HT1080 (cell line): ENCODE measurements at places on chromosomes 12 and 14. TPM values are rescaled to one million over a fixed set of nuclear protein-coding genes. Genes with fewer than 3 reads are reported as not detected.

GRCh38 chr14:52683985-52684520 is 11.3 kb downstream of the ERO1A start:
- no peak for DNase-seq

DNA sequence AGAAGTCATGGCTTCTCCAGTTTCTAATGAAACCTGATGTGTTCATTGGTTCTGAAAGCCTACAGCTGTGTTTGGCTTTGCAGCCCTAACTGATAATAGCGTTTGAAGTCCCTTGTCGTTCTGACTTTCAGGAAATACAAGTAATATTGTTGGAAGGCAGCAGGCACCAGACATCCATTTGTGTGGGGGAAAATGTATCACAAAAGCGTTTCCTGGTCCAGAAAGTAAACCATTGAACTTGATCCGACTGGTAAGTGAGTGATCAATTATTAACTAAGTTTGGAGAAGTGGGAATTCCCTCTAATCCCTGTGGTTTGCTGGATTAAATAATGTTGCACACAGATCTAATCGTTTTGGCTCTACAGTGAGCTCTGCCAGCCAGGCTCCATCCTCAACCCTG is 77.3 kb upstream of the LTA4H start:
- DNase-seq, result no peak

GRCh38 chr12:77998236-77998786 is 167.6 kb downstream of the NAV3 start:
- DNase-seq, result no peak

GRCh38 chr12:119565404-119565803 is 28.2 kb upstream of the TMEM233 start:
- DNase-seq, result no peak

- peak; percentile 27 for DNase-seq
Measured at GRCh38 chr14:77562681-77563080, 53.8 kb downstream of the SPTLC2 start.

DNA sequence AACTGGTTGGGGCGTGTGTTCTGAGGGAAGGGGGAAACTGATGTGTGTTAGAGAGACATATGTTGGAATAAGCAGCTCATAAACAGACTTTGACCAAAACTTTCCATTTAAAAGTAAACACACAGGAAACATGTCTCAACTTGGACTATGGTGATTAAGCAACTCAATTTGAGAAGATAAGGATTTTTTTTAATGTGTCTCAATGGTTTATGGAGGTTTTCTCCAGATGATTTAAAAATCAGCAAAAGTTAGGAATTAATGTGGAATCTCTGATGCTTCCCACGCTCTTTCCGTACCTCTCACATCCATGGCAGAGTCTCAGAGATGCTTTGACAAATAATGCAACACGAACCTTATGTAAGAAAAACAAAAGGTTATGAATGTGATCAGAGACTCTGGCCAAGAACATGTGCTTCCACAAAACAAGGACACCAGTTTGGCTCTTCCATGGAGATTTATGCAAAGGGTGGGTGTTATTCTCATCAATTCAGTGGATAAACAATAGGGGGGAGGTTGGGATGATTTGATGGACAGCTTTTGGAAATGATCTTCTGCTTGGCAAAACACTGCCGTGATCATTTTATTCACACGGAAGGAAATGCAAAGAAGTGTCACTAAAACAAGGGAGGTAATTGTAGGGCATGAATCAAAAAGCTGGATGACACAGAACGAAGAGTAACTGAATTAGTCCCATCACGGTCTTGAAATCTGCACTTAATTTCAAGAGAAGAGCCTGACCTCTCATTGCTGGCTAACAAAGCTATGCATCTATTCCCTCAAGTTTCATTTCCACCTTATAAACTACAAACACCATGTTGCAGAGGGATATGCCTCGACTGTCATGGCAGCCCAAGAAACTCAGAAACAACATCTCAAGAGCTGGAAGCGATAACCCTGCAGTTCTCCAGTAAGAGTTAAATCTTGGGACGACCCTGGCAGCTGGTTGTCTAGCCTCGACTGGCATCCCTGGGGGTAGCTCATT is 76.5 kb downstream of the FOXN3 start:
- DNase-seq, result no peak

DNA sequence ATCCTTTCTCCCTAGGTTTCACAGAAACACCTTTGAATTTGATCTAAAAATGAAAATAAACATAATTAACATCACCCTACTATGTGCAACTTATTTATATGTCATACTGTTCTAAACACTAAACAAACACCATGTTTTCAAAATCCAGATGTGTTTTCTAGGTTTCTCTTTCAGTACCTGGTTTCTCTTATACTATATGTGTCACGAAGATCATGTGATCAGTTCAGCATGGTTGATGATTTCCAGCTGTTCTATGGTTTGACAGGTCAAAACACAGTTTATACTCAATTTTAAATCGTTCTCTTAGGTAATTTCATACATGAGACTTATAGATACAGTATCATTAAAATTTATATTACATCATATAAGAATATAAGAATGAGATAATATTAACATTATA is 373.1 kb downstream of the SOX5 start:
- no peak for DNase-seq

- DNase-seq, result no peak
Measured at GRCh38 chr14:75909630-75910029, 72.2 kb downstream of the TGFB3 start.

DNA sequence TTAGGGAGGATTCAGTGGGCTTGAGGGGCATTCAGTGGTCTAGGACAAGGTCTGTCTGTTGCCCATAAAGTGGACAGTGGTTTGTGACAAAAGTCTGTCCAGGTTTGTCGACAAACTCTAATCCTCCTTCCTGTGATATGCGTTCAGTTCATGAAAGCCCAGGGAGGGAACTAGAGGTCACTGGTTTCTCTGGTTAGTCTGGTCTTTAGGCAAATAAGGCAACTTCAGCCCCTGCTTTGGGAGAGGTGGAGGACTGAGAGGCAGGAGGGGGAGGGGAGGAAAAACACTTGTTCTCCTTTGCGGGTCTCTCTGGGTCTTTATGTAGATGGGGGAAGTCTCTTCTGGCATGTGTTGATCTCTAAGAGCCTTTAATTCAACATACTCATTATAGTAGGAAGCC is 235.1 kb upstream of the PWP1 start:
- DNase-seq, result no peak

- peak; percentile 93 for DNase-seq
Measured at GRCh38 chr14:60248697-60249318, at the start of gene PPM1A. TSS of gene PPM1A (plus strand) at chr14:60249221. CDS start at chr14:60282704, 33,483 bp downstream.

DNA sequence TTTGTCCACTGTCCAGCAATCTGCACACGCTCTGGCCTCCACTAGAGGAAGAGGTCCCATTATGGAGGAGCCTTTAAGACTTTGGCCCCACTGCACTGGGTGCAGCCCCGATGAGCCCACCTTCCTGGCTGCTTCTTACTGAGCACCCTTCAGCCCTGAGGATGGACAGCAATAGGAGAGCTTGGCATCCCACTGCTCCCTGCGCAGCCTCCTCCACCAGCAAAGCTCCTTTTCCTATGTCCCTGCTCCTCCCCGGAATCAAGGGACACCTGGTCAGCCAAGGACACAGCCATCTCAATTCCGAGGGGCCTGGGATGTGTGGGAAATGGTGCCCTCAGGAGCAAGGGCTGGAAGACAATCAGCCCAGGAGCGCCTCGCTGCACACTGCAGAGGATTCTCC is 94.7 kb downstream of the GCH1 start:
- no peak for DNase-seq

DNA sequence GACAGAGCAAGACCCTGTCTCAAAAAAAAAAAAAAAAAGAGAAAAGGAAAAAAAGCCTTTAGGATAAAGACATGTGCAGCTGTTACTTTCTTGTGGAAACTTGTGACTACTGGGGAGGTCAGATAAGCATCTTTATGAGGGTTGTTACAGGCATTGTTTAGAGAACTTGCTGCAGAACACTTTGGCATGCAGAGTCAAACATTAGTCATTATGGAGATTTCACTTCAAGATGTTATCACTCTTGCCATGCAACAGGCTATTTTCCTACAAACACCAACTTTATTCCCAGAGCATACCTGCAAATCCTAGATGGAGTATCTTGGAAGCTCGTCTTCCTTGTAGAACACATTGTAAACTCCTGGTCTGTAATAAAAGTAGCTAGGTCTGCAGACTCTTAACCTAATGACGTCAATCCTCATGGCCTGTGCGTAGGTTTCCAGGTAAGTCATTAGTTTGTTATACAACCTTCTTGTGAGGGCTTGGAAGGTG is 36.3 kb upstream of the WDR89 start:
- DNase-seq, result peak; percentile 4

- DNase-seq, result peak; percentile 23
Measured at GRCh38 chr12:53518381-53518780, 11.1 kb upstream of the NPFF start.

DNA sequence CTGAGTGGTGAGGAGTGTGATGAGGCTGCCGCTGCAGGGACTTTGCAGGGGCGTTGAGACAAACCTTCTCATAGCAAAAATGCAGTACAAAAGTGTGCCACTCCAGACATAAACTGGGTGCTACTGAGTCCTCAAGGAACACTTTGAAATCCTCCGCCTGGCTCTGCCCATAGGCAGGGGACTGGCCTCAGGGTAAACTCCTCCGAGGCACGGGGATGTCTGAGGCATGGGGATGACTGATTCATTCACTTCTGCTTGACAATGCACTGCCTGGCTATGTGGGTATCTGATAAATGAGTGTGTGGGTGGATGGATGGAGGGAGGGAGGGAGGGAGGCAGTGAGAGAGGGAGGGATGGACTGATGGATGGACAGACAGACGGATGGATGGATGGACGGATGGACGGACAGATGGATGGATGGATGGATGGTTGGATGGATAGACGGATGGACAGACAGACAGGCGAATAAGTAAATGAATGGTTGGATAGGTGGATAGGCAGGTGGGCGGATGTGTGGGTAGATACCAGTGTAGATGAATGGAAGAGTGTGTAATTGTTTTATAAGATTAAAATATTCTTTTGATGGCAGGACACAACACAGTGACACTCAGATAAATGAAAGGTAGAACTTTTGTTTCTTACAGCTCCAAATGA is 2.1 kb upstream of the BDKRB2 start:
- no peak for DNase-seq

- no peak for DNase-seq
Measured at GRCh38 chr14:99852578-99852977, 59.4 kb downstream of the EML1 start.

DNA sequence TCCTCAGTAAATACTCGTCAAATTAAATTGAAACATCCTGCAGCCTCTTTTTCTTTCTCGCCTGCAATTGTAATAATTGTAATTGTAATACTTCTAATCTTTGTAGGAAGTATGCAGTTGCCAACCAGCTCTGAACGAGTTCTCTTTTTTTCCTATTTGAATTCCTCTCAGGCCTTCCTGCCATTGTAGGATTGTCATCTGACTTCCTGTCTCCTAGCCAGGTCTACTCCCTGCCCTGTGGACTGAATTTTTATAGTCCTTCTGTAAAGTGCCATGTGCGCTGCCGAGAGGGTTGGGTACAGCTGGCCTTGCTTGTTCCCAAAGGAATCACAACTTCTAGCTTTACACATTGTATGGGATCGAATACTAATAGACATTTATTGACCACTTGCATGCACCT is 183.3 kb downstream of the SSPN start:
- no peak for DNase-seq

GRCh38 chr14:66717561-66718140 is 209.7 kb downstream of the GPHN start:
- no peak for DNase-seq

GRCh38 chr12:78293059-78293686 is 462.5 kb downstream of the NAV3 start:
- DNase-seq, result peak; percentile 67

- no peak for DNase-seq
Measured at GRCh38 chr14:101963052-101963451, 1.3 kb upstream of the DYNC1H1 start.

DNA sequence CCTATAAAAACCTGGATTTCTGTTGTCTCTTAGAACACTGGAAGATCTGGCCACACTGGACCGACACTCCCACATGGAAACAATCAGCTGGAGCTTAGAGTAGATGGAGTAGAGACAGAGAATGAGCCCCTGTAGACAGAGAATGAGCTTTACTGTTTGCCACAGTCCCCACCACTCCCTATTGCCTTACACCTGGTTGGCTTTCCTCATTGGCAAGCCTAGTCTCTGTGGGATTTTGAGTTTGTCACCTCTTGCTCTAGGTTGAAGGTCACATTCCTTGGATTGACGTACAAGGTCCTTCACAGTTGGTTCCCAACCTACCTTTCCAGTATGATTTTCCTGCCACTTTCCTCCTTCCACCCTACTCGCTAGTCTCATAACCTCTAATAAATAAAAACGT is 2.0 kb upstream of the HCAR1 start:
- no peak for DNase-seq

DNA sequence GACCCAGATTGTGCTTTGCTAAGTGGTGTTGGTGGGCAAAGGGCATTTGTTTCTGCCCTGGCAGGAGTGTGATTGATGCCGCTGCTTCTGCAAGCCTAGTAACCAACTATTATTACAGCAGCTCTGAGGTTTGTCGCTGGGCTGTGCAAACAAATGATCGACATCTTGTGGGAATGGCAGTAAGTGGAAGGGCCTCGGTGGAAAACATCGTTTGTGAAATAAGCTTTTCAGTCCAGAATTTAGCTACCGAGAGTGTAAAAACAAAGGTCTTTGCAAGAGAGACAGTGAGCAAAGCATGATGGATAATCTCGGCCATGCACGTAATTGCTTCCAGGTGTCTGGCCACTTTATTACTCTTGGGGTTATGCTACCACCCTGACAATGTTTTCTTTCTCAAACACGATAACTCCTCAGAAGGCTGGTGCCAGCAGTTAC is 397.7 kb upstream of the PRICKLE1 start:
- DNase-seq, result no peak

GRCh38 chr14:103448097-103448496 is 62.9 kb downstream of the MARK3 start:
- peak; percentile 21 for DNase-seq

GRCh38 chr14:77158175-77158881 is 16.7 kb upstream of the ZDHHC22 start:
- DNase-seq, result peak; percentile 64

DNA sequence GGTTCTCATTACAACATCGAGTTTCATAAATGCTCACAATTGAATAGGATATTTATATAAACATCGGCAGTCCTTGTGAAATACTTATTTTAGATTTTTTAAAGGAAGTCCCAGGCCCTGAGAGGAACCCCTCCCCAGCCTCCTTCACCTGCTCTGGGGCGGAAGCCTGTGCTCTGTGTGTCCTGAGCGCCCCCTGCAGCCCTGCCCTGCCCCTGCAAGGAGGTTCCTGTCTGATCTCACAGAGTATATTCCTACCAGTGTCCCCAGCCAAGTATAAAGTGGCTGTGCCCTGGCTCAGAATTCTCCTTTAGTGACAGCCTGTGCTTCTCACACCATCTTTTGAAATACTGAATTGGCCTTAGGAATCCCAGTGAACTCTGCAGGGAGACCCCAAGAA is 659.5 kb downstream of the TMEM121 start:
- DNase-seq, result no peak

GRCh38 chr12:65681226-65681625 is 143.1 kb upstream of the HMGA2 start:
- DNase-seq, result no peak

- DNase-seq, result peak; percentile 29
Measured at GRCh38 chr12:22672951-22673350, 48.0 kb downstream of the ETNK1 start.

Gene ATL1
- total RNA-seq, result 0.48 and 0.70 TPM in 2 replicates

Gene CCNB1IP1
- 47.6 and 60.6 TPM in 2 replicates for total RNA-seq

Gene GLT1D1
- not detected in 2 replicates for total RNA-seq

Gene FLVCR2
- 0.67 and 0.85 TPM in 2 replicates for total RNA-seq

Gene EPYC
- not detected in 2 replicates for total RNA-seq

Gene E2F7
- total RNA-seq, result 37.3 and 38.9 TPM in 2 replicates
